ENCODE measurements at places on chromosomes 13 and 19.

GRCh38 chr13:94065741-94066140, 413.7 kb downstream of the DCT start:
- no peak for DNase-seq

GRCh38 chr13:48018637-48019036, 17.6 kb upstream of the SUCLA2 start:
- DNase-seq: no peak

GRCh38 chr19:39402346-39403300, 4.0 kb upstream of the ZFP36 start:
- DNase-seq: peak; percentile 86

DNA sequence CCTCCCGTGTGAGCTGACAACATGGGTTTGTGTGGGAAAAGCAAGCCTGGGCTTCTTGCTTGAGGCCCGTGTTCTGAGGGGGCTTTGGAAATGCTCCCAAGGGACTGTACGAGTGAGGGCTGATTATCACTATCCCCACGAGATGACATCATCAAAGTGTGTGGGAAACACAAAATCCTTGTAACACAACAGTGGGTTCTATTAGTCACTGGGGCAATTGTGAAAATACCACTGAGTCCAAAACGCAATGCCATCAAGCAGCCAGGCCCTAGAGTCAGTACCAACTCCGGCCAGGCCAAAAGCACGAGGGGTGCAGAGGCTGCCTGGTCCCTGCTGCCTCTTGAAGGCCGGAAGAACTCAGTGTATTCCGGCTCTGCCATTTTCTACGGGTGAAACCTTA, 29.6 kb downstream of the CAPS start:
- DNase-seq: no peak

DNA sequence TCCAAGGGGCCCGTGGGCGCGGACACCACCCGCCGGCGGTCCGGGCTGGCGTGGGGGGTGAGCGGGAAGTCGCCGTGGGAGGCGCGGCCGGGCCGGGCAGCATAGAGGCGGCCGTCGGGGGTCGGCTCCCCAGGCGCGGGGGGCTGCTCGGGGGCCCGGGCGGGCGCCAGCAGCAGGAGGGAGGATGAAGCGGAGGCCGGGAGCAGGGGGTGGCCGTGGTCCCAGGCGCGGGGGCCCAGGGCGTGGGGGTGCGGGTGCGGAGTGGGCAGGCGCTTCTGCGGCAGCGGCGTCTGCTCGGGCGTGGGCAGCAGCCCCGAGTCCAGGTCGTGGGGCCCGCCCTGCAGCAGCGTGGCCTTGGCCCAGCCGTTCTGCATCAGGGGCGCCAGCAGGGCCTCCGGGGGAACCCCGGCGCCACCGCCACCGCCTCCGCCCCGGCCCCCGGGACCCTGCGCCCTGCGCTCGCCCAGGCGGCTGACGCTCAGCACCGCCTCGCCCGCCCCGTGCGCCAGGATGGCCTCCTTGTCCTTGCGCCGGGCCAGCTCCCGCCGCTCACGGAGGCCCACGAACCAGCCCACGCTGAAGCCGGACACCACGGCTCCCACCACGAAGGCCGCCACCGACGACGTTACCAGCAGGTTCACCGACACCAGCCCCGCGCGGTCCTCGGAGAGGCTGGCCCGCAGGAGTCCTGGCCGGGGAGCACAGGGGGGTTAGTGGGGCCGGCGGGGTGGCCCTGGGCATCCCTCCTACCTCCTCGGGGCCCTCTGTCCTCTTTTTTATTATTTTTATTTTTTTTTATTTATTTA, 4.2 kb upstream of the LRG1 start:
- no peak for DNase-seq

DNA sequence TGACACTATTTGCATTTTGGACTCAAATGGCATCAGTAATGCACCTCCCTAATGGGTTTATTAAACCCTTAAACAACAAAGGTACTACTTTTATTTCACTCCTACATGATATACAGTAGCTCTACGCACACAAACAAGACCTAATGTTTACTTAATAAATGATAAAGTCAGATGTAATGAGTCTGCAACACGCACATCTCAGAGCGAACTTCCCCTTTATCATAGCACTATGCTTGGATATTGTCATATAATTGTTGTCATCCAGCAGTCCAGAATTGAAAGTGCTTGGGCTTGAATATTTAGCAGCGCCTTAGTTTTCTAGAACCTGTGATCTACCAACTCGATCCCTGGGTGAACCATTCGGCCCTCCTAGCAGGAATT, 772 bp downstream of the PARP4 start:
- DNase-seq: no peak

DNA sequence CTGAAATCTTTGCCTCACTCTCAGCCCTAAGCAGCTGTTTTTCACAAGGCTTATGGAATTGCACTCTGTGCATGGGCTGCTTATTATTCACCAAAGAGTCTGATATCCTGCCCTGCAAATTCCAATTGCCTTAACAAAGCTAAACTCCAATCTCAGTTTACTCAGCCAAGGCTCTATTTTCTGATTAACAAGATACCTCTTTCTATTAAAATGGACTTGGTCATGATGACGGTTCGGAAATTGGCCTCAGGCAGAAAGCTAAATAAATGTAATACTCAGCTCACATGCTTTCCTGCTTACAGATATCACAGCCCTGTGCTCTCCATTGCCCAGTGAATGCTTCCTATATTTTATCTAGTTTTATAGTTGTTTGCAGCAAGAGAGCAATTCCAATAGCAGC, 1270.8 kb downstream of the PCDH9 start:
- no peak for DNase-seq

DNA sequence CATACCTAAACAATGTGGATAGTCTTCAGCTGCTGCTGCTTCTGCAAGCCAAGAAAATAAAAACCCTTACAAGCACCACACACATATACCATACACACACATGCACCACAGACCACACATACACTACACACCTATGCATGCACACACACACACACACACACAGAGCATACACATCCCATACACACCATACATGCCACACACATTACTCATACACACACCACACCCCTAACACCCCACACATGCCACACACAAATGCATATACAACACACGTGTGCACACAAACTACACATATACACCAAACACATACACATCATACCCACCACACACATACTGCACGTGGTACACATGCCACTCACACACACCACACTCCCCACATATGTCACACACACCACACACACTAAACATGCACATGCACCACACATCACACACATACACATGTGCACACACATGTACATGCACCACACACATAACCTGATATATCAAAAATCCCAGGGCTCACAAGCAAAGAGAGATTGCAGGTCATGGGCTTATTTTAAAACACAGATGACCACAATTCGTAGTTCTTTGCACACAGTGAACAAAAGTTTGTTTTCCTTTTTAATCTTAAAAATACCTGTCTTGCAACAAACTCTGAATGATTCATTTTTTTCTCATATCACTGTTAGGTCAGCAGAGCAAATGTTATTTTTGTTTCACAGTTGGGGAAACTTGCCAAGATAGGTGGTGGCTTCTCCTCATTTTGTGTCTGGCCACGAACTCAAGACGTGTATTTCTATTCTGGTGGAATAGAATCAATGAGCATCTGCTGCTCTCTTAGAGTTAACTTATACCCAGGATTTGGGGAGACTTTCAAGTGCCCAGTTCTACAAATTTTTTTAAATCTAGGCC, 456.6 kb downstream of the FGF9 start:
- no peak for DNase-seq

GRCh38 chr13:83549671-83550070, 332.6 kb downstream of the SLITRK1 start:
- no peak for DNase-seq

GRCh38 chr13:72218966-72219365, 352.0 kb upstream of the DACH1 start:
- DNase-seq: no peak

- no peak for DNase-seq
Observed at GRCh38 chr13:32938907-32939306, 77.3 kb upstream of the KL start.
